ENCODE measurements at places on chromosomes 12 and 14.
A peak's percentile ranks its signal among the peaks of the same experiment; 100 is the strongest.

DNA sequence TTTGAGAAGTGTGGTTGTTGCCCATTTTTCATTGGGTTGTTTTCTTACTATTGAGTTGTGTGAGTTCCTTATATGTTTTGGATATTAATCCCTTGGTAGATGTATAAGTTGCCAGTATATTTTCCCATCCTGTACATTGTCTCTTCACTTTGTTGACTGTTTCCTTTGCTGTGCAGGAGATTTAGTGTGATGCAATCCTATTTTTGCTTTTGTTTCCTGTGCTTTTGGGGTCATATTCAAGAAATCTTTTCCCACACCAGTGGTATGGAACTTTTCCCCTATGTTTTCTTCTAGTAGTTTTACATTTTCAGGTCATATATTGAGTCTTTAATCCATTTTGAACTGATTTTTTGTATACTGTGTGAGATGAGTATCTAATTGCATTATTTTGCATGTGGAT, 92.8 kb downstream of the PTHLH start:
- no peak overlapping the region for H3K4me3 ChIP-seq
- DNase-seq = no peak
- no peak overlapping the region for H3K27ac ChIP-seq
- no peaks in the 10 kb centered on the region for H3K4me1 ChIP-seq
- no peaks in the 10 kb centered on the region for H3K36me3 ChIP-seq
- H3K27me3 ChIP-seq = no peaks in the 10 kb centered on the region

DNA sequence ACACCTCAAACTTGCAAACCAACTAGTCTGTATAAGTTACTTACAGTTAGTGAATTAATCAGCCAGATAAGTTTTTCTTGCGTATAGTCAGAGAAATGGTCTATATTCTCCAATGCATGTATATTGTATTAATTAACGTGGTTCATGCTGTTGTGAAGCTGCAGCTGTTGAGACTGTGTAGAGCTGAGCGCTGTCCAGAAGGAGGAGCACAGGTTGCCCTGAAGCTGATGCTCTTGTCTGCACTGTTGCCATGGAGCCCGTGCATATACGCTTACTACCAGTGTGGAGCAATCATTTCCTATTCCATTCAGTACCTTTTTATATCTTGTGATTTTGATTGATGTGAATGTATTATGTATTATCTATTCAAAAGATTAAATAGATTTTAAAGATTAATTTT, 74.3 kb upstream of the ARID2 start:
- H3K36me3 ChIP-seq = no peaks in the 10 kb centered on the region
- H3K4me3 ChIP-seq = no peak overlapping the region
- H3K27ac ChIP-seq = no peak overlapping the region
- H3K27me3 ChIP-seq = no peaks in the 10 kb centered on the region

DNA sequence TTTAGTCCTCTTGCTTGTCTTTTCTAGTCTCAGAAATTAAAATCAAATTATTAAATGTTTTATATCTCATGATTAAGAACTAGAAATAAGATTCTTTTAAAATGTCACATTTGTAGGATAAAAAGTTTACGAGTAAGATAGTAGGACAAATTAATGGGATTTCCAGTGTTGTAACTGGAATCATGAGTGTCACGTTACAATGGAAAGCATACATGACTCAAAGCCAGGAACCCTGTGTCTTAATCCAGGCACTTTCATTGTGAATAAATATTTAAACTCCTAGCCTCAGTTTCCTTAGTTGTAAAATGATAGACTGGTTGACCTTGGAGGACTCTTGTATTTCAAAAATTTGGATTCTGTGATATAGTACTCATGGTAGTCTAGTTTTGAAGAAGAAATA, 84.9 kb downstream of the MIA2 start:
- H3K27me3 ChIP-seq = no peaks in the 10 kb centered on the region
- no peak for DNase-seq
- H3K27ac ChIP-seq = peak overlapping the region; percentile 25

DNA sequence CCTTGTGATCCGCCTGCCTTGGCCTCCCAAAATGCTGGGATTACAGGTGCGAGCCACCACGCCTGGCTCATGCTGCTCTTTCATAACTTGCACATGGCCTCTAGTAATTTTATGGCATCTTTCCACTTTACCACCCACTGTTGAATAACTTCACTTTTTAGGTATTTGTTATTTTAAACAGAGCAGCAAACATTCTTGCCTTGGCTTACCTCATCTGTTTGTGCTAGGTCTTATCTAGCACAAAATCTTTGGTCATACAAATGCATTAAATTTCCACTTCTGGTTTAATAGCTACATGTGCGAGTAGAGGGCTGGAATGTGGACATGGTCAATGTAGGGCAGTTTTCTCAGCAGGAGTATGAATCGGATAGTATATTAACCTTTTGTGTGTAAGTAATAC, 38.8 kb upstream of the ATF7IP start:
- H3K4me3 ChIP-seq = no peak overlapping the region
- H3K27me3 ChIP-seq = no peaks in the 10 kb centered on the region
- no peak for DNase-seq
- H3K4me1 ChIP-seq = no peaks in the 10 kb centered on the region
- no peak overlapping the region for H3K27ac ChIP-seq

DNA sequence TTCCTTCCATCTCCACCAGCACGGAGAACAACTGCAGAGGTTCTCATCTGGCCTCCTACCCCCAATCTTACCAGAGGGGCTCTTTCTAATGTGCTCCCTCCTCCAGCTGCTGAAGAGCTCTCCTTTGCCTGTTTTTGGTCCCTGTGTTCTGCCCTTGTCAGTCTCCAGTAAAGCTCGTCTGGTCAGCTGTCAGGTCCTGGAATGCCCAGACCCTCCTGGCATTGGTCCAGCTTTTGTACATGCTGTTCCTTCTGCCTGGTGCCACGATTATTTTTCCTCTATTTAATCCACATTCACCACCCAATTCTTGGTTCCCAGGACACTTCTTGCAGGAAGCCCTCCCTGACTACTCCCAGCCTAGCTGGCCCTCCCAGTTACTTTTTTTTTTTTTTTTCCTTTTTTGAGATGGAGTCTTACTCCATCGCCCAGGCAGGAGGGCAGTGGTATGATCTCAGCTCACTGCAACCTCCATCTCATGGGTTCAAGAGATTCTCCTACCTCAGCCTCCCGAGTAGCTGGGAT, 6.5 kb downstream of the SLC8B1 start:
- no peak overlapping the region for H3K4me3 ChIP-seq
- H3K36me3 ChIP-seq = no peaks in the 10 kb centered on the region
- peak overlapping the region; percentile 13 for H3K27ac ChIP-seq
- no peak for DNase-seq
- no peaks in the 10 kb centered on the region for H3K27me3 ChIP-seq
- peaks cover 22% of the 10 kb centered on the region for H3K4me1 ChIP-seq

DNA sequence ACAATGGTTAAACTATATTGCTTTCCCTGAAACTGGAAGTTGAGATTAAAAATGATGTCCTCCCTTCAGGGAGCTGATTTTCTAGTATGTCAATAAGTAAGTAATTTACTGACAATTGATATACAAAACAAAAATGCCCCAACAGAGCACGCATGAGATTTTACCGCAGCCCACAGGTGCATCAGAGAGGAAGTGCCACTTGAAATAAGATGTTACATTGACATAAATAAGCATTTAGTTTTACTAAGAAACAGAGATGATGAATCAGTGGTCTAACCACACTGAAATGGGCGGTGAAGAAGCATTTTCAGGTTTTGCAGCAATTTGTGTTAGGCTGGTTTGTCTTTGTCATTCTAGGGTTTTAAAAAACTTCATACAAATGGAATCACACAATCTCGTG, 8.8 kb upstream of the CLECL1 start:
- no peak overlapping the region for H3K27ac ChIP-seq
- peaks cover 6% of the 10 kb centered on the region for H3K4me1 ChIP-seq
- H3K36me3 ChIP-seq = no peaks in the 10 kb centered on the region
- DNase-seq = no peak
- no peaks in the 10 kb centered on the region for H3K27me3 ChIP-seq

DNA sequence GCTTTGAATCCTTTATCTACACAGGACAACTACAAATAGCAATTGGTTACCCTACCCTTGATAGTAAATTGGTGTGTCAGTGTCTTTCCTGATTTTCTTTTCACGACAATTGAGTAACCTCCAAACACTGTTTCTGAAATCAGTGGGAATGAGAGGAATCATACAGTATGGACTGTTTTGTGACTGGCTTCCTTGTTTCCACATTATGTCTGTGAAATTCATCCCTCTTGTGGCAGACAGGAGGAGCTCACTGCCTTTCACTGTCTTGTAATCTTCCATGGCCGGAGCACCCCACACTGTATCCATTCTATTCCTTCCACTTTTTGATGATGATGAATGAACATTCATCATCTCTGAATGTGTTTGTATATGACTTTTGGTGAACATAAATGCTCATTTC, 164.0 kb upstream of the PZP start:
- H3K27me3 ChIP-seq = no peaks in the 10 kb centered on the region
- no peak overlapping the region for H3K27ac ChIP-seq
- no peak for DNase-seq

DNA sequence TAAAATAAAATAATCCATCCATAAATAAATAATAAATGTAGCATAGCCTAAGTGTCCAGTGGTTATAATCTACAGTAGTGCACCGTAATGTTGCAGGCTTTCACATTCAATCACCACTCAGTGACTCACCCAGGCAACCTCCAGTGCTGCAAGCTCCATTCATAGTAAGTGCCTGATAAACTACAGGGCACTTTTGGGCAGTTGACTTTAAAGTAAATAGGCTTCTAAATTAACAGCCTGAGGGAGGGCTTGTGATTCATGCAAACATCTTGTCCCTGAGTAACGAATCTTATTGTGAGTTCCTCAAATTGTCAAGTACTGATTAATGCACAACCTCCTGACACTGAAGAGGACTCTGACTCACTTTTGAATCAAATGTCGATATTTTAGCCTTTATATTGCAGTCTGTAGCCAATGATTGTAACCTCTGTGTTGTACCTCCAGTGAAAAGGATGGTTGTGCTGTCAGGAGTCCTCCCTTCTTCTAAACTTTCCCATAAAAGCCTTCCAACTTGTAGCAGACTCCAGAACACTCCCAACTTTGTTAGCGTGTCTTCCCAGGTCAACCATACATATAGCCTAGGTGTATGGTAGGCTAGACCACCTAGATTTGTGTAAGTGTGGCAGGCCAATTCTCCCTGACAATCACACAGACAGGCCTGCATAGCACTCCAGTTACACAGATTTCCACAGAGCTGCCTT, 55.0 kb upstream of the BICD1 start:
- no peak overlapping the region for H3K4me3 ChIP-seq
- H3K36me3 ChIP-seq = no peaks in the 10 kb centered on the region
- H3K27ac ChIP-seq = no peak overlapping the region
- no peak for DNase-seq
- H3K4me1 ChIP-seq = no peaks in the 10 kb centered on the region

- no peaks in the 10 kb centered on the region for H3K4me1 ChIP-seq
- H3K27me3 ChIP-seq = peaks cover 19% of the 10 kb centered on the region
- no peaks in the 10 kb centered on the region for H3K36me3 ChIP-seq
- no peak for DNase-seq
- no peak overlapping the region for H3K4me3 ChIP-seq
- no peak overlapping the region for H3K27ac ChIP-seq
Observed at GRCh38 chr12:4112290-4112689, 161.3 kb upstream of the CCND2 start.

GRCh38 chr12:28645436-28645835, 455.2 kb downstream of the CCDC91 start:
- DNase-seq = no peak
- no peaks in the 10 kb centered on the region for H3K27me3 ChIP-seq
- no peaks in the 10 kb centered on the region for H3K36me3 ChIP-seq
- H3K4me1 ChIP-seq = no peaks in the 10 kb centered on the region

- DNase-seq = no peak
- no peak overlapping the region for H3K4me3 ChIP-seq
- peaks cover 8% of the 10 kb centered on the region for H3K36me3 ChIP-seq
- H3K4me1 ChIP-seq = no peaks in the 10 kb centered on the region
- no peaks in the 10 kb centered on the region for H3K27me3 ChIP-seq
- H3K27ac ChIP-seq = no peak overlapping the region
Observed at GRCh38 chr12:62542814-62543213, 76.2 kb downstream of the MON2 start.

GRCh38 chr14:73760598-73761586, 46.7 kb upstream of the PNMA1 start:
- H3K4me1 ChIP-seq = peaks cover 83% of the 10 kb centered on the region
- H3K4me3 ChIP-seq = peak overlapping the region; percentile 91
- H3K27ac ChIP-seq = peak overlapping the region; percentile 98
- H3K27me3 ChIP-seq = no peaks in the 10 kb centered on the region

- DNase-seq = no peak
- no peaks in the 10 kb centered on the region for H3K4me1 ChIP-seq
- no peak overlapping the region for H3K27ac ChIP-seq
- no peak overlapping the region for H3K4me3 ChIP-seq
- no peaks in the 10 kb centered on the region for H3K36me3 ChIP-seq
- no peaks in the 10 kb centered on the region for H3K27me3 ChIP-seq
Observed at GRCh38 chr14:103213331-103213730, 90.1 kb downstream of the TNFAIP2 start.

- H3K36me3 ChIP-seq = peaks cover 4% of the 10 kb centered on the region
- H3K27me3 ChIP-seq = no peaks in the 10 kb centered on the region
- no peak overlapping the region for H3K4me3 ChIP-seq
- no peak overlapping the region for H3K27ac ChIP-seq
- H3K4me1 ChIP-seq = no peaks in the 10 kb centered on the region
- no peak for DNase-seq
Observed at GRCh38 chr12:64497484-64497883, 45.6 kb downstream of the TBK1 start.

- no peaks in the 10 kb centered on the region for H3K4me1 ChIP-seq
- H3K27ac ChIP-seq = no peak overlapping the region
- no peaks in the 10 kb centered on the region for H3K27me3 ChIP-seq
- no peaks in the 10 kb centered on the region for H3K36me3 ChIP-seq
- no peak overlapping the region for H3K4me3 ChIP-seq
Observed at GRCh38 chr12:119835068-119835467, 42.1 kb downstream of the CIT start.

- no peak overlapping the region for H3K4me3 ChIP-seq
- H3K27me3 ChIP-seq = no peaks in the 10 kb centered on the region
- peak; percentile 23 for DNase-seq
- no peak overlapping the region for H3K27ac ChIP-seq
Observed at GRCh38 chr14:23559010-23559925, 3.2 kb downstream of the THTPA start.

DNA sequence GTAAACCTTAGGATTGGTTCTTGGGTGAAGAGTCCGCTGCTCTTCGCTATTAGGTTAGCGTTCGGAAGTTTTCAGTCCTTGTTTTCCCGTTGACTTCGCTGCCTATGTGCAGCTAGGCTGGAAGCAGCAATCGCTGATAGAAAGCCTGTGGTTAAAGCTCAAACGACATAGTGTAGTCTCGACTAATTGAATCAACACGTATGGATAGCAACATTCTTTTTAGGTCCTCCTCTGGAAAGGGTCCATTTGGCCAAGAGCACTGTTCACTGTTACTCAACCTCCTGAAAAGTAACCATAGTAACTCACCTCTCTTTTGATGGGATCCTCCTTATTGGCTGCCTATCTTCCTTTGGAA, 355.5 kb downstream of the SNAPC1 start:
- peaks cover 43% of the 10 kb centered on the region for H3K27me3 ChIP-seq
- no peak for DNase-seq
- H3K36me3 ChIP-seq = no peaks in the 10 kb centered on the region
- peaks cover 6% of the 10 kb centered on the region for H3K4me1 ChIP-seq
- H3K4me3 ChIP-seq = peak overlapping the region; percentile 29
